ENCODE measurements at places on chromosomes 16 and 17. TPM values are rescaled to one million over a fixed set of nuclear protein-coding genes. Genes with fewer than 3 reads are reported as not detected.

Gene TBC1D26
- total RNA-seq, result not detected

Gene NPW
- total RNA-seq, result not detected

Gene AARS1
- 76.2 TPM for total RNA-seq

Gene RNF157
- 35.0 TPM for total RNA-seq

Gene USP6
- 0.43 TPM for total RNA-seq

Gene ZNF598
- total RNA-seq, result 43.7 TPM

Gene MYH1
- 728 TPM for total RNA-seq

Gene CD300LG
- total RNA-seq, result 10.9 TPM

Gene OR1A1
- not detected for total RNA-seq

Gene GRB7
- not detected for total RNA-seq

Gene GLIS2
- total RNA-seq, result 2.2 TPM

Gene TLCD3B
- total RNA-seq, result 0.17 TPM

Gene CDK5R1
- total RNA-seq, result 1.2 TPM

All from psoas muscle (tissue), 8 donors.